ENCODE measurements at places on chromosomes 16 and 17. TPM values are rescaled to one million over a fixed set of nuclear protein-coding genes. Genes with fewer than 3 reads are reported as not detected.

Gene CA5A
- not detected for total RNA-seq

Gene TMC8
- 0.94 TPM for total RNA-seq

Gene CLDN7
- 0.16 TPM for total RNA-seq

Gene CRYM
- 66.6 TPM for total RNA-seq

Gene CD300LF
- total RNA-seq, result 0.16 TPM

Gene PRR35
- total RNA-seq, result not detected

Gene CASKIN1
- 23.6 TPM for total RNA-seq

Gene BRIP1
- 5.8 TPM for total RNA-seq

Gene SLC13A5
- not detected for total RNA-seq

Gene TBC1D3H
- total RNA-seq, result not detected

Gene RAB11FIP3
- total RNA-seq, result 25.6 TPM

Gene C17orf78
- total RNA-seq, result not detected

Gene MMP25
- total RNA-seq, result 0.62 TPM

Gene KRT33A
- not detected for total RNA-seq

Gene PIPOX
- 4.1 TPM for total RNA-seq

Gene VMO1
- 0.62 TPM for total RNA-seq

Gene G6PC1
- total RNA-seq, result not detected

Gene TAT
- 0.31 TPM for total RNA-seq

Gene CTRL
- total RNA-seq, result 1.4 TPM

Gene C17orf107
- total RNA-seq, result 6.9 TPM

Gene PRR29
- total RNA-seq, result 0.78 TPM

Gene ALKBH5
- 79.7 TPM for total RNA-seq

Gene KIF2B
- not detected for total RNA-seq

Gene KRT9
- not detected for total RNA-seq

Gene LRRC37A
- 3.9 TPM for total RNA-seq

Gene SLC6A2
- total RNA-seq, result not detected

Gene EPN3
- total RNA-seq, result 0.31 TPM

Gene IL21R
- not detected for total RNA-seq

Gene CCL17
- total RNA-seq, result not detected

Gene CMTM3
- 8.7 TPM for total RNA-seq

Gene TMC5
- not detected for total RNA-seq

Gene KRT13
- 0.78 TPM for total RNA-seq

Gene CES5A
- 0.16 TPM for total RNA-seq

Gene DHRS7C
- not detected for total RNA-seq

Gene CDRT15
- total RNA-seq, result not detected

Gene RAD51C
- 42.6 TPM for total RNA-seq

Gene SYT17
- 6.2 TPM for total RNA-seq

Gene CMIP
- 22.9 TPM for total RNA-seq

Gene AGRP
- total RNA-seq, result not detected

Gene CD300H
- total RNA-seq, result not detected

Gene CD300E
- 0.16 TPM for total RNA-seq

Gene ALOX12
- total RNA-seq, result not detected

Gene SARM1
- total RNA-seq, result 17.8 TPM

Gene SEZ6L2
- total RNA-seq, result 32.1 TPM

Gene KRT28
- total RNA-seq, result not detected

Gene OR3A3
- total RNA-seq, result not detected

Gene AURKB
- 2.7 TPM for total RNA-seq

Gene DNAI2
- not detected for total RNA-seq

Gene SHPK
- total RNA-seq, result 10.0 TPM

Gene DNAAF8
- 0.62 TPM for total RNA-seq

Gene ALDH3A1
- total RNA-seq, result 0.31 TPM

Gene KRTAP4-8
- not detected for total RNA-seq

Gene KCNJ18
- not detected for total RNA-seq

Gene ZNF747
- 12.6 TPM for total RNA-seq

Gene TBC1D3I
- total RNA-seq, result 0.62 TPM

Data from occipital lobe (tissue), 3 donors.